CD8-positive, alpha-beta T cell (primary cell): ENCODE measurements at places on chromosomes 5 and 9.
A peak's percentile ranks its signal among the peaks of the same experiment; 100 is the strongest.

DNA sequence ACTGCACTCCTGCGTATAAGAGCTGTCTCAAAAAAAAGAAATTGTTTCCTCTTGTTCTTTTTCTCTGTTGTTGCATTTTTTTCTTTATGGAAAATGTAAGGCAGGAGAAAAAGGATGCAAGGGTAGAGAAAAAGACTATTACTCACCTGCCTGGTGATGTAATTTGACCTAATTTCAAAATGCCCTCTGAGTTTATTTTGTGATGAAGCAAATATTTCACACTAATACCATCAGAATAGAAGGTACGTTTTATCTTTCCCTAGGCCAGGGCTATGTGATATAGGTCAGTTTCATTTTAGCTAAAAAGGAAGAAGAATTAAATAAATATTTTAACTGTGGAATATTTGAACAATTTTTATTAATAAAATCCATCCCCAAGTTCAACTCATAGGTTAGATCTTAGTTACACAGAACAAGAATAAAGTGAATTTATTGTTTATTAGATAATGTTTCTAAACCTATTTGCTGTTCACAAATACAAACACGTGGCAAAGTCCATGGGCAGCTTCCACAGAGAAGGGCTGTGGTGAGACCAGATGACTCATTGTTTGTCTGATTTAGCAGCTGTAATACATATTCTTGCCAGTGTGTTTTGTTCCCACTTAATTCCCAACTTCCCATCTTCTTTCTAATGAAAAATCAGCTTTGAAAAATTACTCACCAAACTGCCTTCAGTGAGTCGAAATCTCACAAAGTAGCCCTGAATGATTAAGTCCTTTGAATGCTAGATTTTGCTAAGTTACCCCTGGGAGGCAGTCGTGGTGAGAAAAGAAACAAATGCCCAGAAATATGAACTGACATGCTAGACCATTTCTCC is 52.8 kb upstream of the CCDC112 start:
- DNase-seq = no peak

- DNase-seq = no peak
Observed at GRCh38 chr9:123091459-123091858, 58.0 kb downstream of the GPR21 start.

DNA sequence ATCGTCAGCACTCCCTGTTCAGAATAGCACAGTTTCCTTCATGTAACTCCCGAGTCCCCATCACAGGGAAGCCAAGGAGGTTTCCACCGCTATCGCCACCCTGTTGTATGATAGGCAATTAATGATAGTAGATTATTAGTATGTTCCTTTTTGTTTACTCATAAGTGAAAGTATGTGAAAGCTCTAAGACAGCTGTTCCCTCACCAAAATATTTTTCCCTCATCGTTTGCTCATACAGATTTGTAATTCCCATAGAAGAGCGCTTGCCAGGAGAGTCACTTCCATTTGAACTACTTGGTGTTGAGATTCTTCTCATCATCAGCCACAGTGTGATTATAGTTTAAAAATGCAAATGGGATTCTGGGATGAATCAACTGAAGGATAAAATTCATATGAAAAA is 140.9 kb downstream of the PAM start:
- no peak for DNase-seq

DNA sequence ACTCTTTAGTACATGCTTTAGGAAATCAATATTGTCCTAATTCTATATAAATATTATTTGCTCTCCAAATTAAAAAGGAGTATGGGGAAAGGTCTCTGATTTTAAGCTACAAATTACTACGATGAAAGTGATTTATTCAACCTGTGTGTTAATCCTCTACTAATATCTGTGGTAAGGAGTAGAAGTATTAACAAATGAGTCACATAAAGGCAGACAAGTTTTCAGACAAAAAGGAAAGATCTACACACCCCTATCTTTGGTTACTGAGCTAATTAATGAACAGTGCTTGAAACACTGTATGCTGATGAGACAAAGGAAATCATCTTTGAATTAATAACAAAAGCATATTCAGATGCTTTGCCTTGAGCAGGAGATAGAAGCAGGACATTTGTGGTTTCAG is 15.9 kb downstream of the LOX start:
- no peak for DNase-seq

- DNase-seq = no peak
Observed at GRCh38 chr5:13939638-13940037, 4.8 kb downstream of the DNAH5 start.

GRCh38 chr5:58294598-58295305 is 165.1 kb downstream of the PLK2 start:
- no peak for DNase-seq

DNA sequence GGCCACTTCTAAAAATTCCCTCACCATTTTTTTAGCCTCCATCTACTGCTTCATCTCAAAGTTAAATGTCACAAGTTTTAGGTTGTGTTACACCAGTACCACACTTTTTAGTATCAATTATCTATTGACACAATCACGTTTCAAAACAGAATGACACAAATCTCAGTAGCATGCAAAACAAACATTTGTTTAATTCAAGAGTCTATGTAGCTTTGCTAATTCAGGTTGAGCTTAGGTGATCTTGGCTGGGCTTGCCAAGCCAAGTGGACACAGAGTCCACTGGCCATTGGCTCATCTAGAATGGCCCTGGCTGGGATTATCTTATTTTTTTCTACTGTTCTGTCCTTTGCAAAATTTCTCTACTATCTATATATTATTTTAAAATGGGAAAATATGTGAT is 61.9 kb upstream of the JAK2 start:
- no peak for DNase-seq

DNA sequence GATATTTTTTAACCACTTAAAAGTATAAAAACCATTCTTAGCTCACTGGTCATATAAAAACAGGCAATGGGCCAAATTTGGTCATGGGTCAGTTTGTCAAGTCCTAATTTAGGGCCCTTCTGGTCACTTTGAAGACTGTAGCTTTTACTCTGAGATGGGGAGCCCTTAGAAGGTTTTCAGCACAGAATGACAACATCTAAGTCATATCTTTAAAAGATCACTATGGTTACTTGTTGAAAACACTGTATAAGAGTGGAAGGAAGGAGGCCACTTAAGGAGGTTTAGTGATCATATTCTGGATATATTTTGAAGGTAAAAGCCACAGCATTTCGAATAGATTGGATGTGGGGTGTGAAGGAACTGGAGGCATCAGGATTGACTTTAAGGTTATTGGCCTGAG is 76.7 kb downstream of the STRBP start:
- DNase-seq = no peak

GRCh38 chr9:16704116-16705110 is 166.1 kb downstream of the BNC2 start:
- no peak for DNase-seq

DNA sequence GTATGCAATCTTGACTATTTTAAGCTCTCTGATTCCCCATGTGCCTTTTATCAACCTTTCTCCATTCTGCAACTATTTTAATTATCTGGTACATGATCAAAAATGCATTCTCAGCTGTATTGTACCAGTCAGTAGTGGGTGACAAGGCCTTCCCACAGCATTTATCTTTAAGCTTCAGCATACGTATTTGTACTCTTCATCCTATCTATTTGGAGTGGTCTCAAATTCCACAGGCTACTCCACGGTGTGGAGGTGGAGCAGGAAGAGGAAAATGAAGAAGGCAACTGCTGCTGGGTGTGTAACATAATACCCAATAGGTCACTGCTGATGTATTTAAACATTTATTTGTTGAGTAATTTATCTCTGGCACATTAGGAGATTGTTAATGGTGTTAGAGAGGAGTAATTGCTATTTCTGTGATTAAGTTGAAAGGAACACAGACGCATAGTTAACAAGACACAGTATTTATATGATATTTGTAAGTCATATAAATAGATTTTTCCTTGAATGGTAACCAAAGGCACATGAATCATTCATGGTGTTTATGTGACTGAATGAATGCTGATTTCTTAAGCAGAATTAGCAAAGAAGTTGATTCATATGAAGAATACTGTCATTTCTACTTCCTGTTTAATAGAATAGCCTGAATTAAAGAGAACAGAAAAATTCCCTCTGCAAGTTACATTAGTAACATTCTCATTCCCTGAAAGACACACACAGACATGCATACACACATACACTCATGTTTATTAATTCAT is 153.8 kb upstream of the NR3C1 start:
- DNase-seq = no peak

DNA sequence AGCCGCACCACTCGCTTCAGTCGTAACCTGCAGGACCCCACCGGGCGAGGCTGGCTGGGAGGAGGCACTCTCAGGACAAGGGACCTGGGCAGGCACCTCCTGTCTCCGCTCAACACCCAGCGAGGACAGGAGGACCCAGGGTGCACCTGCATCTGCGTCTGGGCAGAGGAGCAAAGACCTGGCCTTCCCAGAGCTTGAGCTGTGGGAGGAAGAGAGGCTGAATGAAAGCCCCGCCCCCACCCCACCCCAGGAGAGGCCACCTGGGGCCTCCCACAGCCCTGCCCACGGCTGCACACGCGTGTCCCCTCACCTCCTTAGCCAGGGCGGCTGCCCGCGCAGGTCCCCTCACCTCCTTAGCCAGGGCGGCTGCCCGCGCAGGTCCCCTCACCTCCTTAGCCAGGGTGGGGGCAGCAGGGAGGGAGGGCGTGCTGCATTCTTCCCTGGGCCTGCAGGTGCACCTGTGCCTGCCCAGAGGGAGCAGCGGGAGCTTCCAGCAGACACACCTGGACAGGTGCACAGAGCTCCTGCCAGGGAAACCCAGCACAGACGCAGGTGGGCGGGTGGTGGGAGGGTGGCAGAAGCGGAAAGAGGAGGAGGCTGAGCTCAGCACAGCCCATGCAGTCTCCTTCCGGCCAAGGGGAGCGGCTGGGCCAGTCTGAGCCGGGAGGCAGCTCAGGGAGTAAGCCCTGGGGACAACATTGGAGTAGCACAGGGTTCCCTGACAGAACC is 18.5 kb upstream of the SLC12A7 start:
- no peak for DNase-seq

- no peak for DNase-seq
Observed at GRCh38 chr9:79985264-79985663, 413.5 kb downstream of the TLE4 start.

- no peak for DNase-seq
Observed at GRCh38 chr9:70789086-70789485, 332.3 kb downstream of the TRPM3 start.

DNA sequence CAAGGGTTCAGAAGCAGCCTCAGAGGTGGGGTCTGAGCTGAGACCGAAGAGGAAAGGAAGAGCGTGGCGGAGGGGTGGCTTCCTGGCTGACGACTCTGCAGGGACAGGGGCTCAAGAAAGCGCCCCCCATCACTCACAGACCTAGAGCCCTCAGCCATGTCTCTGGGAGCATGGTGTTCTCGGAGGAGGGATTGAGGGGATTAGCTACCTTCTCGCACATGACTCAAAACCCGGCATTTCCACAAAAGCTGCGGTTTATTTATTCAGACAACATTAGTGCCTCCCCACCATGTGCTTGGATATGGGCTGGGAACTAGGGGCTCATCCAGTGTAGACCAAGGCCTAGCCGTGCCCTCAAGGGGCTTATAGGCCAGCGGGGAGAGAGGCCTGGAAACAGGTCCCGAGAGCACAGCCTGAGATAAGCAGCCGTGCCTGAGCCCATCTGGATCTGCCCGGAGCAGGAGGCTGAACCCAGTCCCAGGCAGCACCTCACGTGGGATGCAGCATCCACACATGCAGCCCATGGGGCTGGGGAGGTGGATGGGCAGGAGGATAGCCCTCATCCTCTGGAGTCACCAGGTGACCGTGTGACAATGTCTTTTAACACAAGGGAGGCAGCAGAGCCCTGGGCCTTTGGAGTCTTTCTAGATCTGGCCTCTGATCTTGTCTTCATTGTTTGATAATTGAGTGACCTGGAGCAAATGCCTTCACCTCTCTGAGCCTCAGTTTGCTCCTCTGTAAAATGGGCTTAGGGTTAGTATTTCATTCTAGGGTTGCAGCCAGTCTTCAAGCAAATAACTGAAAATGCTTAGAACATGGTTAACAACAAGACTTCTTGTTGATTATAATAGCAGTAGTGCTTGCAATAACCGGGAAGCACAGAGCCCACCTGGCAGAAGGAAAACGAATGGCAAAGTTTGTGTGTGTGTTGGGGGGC is 878 bp upstream of the HMCN2 start:
- no peak for DNase-seq

DNA sequence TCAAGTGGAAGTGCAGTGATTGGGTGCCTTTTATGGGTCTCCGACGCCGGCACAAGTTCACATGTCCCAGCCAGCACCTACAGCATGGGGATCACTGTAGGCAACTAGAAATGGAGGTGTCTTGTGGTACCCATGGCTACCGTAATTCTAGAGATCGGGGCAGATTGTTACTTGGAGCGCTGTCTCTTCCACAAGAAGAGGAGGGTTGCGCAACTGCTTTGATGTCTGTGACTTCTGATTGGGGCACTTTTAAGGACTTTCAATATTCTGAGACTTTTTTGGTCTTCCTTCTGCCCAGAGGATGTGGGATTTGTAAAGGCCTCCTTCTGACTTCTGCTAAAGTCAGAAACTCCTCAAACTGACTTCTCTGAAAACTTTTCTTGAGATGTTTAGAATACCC is 41.9 kb downstream of the GLRX start:
- DNase-seq = no peak

GRCh38 chr9:128192601-128193371 is 1.4 kb upstream of the CIZ1 start:
- peak; percentile 50 for DNase-seq

- DNase-seq = no peak
Observed at GRCh38 chr5:74945561-74946165, 79.5 kb upstream of the FAM169A start.

DNA sequence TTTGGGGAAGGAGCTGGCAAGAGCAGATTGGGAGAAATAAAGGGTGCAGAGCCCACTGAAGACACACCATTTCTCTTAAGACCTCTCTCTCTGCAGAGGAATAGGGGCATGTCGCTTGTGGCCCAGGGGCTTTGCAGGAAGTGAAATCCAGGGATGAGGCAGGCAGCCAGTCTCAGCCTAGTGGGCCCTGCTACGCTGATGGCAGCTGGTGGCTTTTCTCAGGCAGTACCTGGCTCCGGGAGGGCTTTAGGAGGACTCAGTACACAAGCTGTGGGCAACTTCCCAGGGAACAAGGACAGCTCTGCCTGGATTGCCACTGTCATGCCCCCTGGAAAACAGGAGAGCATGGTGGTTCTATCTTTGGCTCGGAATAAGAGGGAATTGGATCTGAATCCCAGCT is 76.2 kb upstream of the NEURL1B start:
- no peak for DNase-seq

- DNase-seq = no peak
Observed at GRCh38 chr5:149063017-149063687, at the start of gene SH3TC2. SH3TC2 (minus strand) TSS chr5:149063062; CDS start chr5:149063022, 40 bp downstream.

DNA sequence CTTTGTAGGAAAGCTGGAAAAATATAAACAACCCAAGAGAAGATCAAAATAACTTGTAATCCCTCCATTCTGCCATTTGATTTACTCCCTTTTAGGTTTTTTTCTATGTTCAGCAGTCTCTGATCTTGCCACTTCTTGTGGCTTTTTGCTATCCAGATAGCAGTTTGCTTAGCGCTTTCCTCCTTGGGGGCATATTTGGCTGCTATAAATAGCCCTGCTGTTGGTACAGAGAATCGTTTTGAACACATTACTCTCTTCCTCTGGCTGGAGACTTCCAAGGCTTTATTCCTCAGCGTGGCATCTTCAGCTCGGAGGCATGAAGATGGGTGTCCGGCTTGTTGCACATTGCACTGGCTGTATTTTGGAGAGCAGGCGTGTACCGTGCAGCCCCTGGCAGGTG is 38.6 kb downstream of the HMCN2 start:
- no peak for DNase-seq

- DNase-seq = no peak
Observed at GRCh38 chr5:68273717-68274409, 58.3 kb downstream of the PIK3R1 start.

- no peak for DNase-seq
Observed at GRCh38 chr5:124956471-124957029, 210.1 kb upstream of the ZNF608 start.

GRCh38 chr5:9712506-9712905 is 82.4 kb upstream of the TAS2R1 start:
- DNase-seq = no peak
